ENCODE measurements at places on chromosomes 5 and 9.
A peak's percentile ranks its signal among the peaks of the same experiment; 100 is the strongest.

- H3K4me1 ChIP-seq = peaks cover 10% of the 10 kb centered on the region
- H3K27me3 ChIP-seq = peaks cover 26% of the 10 kb centered on the region
- no peak overlapping the region for H3K4me3 ChIP-seq
These were observed 6.7 kb downstream of the NRARP start for GRCh38 chr9:137295238-137295811.

- no peak for DNase-seq
- no peak overlapping the region for H3K27ac ChIP-seq
- no peaks in the 10 kb centered on the region for H3K4me1 ChIP-seq
- H3K36me3 ChIP-seq = no peaks in the 10 kb centered on the region
- H3K27me3 ChIP-seq = no peaks in the 10 kb centered on the region
- H3K4me3 ChIP-seq = no peak overlapping the region
These were observed 102.1 kb downstream of the PAM start for GRCh38 chr5:102857076-102857818.

DNA sequence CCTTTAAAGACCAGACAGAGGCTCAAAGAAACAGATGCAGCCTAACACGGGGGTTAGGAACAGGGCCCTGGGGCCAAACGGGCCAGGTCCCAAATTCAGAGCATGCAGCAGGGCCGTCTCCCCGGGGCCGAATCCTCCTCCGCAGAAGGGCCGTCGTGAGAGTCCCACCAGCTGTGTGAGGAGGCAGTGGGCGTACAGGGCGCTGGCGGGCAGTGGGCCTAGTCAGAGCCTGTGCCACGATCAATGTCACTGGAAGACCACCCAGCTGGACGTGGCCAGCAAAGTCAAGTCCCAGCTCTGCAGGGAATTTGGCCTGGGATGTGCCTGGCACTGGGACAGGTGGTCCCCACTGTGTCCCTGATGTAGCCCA, 15.8 kb upstream of the FCN2 start:
- no peak overlapping the region for H3K4me3 ChIP-seq
- DNase-seq = no peak
- no peak overlapping the region for H3K27ac ChIP-seq
- no peaks in the 10 kb centered on the region for H3K36me3 ChIP-seq

DNA sequence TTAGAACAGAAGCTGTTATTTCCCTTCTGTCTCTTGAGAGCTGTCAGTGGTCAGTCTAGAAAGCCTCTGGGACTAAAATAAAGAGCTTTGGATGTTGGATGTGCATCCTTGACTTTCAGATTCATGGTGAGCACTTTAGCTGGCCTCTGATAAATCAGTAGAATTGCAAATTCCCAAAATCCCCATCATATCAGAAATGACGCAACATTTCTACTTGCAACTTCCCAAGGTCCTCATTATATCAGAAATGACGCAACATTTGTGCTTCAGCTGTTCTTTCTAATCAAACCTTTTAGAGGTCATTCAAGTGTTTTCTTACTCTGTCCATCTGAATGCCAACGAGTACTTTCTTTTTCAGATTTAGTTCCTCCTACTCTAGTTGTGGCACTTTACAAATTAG, 167.3 kb upstream of the MOCS2 start:
- H3K4me3 ChIP-seq = no peak overlapping the region
- H3K36me3 ChIP-seq = no peaks in the 10 kb centered on the region
- no peaks in the 10 kb centered on the region for H3K27me3 ChIP-seq
- H3K27ac ChIP-seq = no peak overlapping the region
- no peaks in the 10 kb centered on the region for H3K4me1 ChIP-seq
- DNase-seq = no peak

GRCh38 chr5:174327317-174327864, 281.9 kb downstream of the NSG2 start:
- no peaks in the 10 kb centered on the region for H3K36me3 ChIP-seq
- H3K4me3 ChIP-seq = no peak overlapping the region
- H3K4me1 ChIP-seq = no peaks in the 10 kb centered on the region
- DNase-seq = peak; percentile 33

Measured in CD4-positive, alpha-beta memory T cell (primary cell).